ENCODE measurements at places on chromosomes 1 and 21.

DNA sequence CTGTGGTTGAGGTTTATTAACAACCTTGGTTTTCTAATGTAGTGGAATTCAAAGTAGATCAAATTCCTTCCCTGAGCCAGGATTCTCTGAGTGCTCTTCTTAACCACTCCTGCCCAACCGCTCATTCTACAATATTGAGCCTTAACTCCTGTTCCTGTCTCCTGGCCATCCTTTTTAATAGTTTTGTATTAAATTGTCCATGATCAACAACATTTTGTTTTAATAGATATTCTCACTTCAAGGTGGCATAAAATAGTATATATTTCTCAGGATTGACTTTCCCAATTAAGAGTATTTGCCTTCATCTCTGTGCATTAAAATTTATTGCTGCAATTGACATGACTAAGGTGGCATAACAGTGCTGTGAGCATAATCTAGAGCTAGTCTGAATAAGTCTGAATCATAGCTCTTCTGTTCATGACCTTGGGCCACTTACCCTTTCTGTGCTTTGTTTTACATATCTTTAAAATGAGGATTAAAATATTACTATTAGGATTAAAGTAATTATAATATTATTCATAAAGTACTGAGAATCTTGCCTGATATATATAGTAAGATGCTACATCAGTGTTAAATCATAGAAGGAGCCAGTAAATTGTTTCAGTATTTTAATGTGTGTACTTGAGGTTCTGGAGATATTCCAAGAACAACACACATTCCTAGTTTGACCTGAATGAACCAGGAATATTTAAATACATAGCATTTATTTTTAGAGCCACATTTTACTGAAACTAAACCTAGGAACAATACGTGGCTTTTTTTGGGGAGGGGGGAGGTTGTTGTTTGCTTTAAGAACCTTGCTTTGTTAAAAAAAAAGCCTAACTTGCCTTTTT, 76.4 kb downstream of the ADGRL2 start:
- no peak for DNase-seq

DNA sequence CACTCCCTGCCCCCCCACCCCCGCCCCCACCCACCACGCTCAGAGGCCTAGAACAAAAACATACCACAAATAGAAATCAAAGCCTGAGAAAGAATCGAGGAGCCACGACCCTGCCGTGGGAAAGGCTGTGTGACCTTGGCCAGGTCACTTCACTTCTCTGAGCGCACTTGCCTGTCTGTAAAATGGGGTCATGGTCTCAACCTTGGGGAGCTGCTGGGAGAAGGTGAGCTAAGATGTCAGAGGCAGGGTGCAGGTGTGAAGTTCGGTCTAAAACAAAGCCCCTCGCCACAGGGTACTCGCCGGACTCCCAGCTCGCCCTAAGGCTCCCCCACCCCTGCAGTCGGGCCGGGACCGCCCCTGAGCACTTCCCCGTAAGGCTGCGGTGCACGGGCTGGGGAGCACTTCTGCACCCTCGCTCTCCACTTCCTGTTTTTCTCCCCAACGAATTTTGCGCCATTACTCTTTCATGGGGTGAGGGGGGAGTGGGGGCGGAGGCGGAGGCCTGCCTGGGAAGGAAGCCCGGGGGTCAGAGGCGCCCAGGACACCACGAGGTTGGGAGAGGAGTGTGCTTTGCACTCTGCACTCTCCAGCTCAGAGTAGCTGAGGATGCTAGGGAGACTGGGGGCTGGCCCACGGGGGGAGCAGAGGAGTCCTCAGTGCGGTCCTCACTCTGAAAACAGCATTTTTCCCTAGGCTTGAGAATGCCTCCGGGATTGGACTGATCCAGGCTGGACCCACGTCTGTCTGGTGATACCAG, 21.9 kb upstream of the PIK3CD start:
- peak; percentile 42 for DNase-seq

GRCh38 chr1:190377294-190377693, 100.4 kb downstream of the BRINP3 start:
- no peak for DNase-seq

DNA sequence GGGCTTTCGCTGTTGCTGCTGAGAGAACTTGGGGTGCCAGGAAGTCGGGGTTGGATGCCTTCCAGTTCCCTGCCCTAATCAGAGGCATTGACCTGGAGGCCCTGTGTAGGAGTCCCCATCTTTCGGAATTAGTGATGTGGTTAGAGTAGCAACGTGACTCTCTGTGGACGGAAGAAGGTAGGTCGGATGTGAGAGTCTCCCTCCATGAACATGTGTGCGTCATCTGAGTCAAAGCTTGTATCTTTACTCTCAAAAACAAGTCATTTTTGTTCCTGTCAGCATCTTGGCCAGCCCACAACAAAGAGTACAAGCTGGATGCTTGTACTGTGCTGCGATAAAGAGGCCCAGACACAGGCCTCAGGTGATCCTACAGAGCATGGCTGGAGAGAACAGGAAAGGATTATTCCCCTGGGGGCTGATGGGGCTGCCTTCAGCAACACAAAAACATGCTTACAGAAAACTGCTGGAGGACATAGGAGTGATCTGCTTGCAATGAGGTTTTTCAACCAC, 31.0 kb upstream of the IL10 start:
- peak; percentile 47 for DNase-seq

- peak; percentile 29 for DNase-seq
Observed at GRCh38 chr1:228101994-228102790, 933 bp downstream of the C1orf35 start.

- DNase-seq, result no peak
Observed at GRCh38 chr1:36251794-36252481, 27.7 kb downstream of the THRAP3 start.

DNA sequence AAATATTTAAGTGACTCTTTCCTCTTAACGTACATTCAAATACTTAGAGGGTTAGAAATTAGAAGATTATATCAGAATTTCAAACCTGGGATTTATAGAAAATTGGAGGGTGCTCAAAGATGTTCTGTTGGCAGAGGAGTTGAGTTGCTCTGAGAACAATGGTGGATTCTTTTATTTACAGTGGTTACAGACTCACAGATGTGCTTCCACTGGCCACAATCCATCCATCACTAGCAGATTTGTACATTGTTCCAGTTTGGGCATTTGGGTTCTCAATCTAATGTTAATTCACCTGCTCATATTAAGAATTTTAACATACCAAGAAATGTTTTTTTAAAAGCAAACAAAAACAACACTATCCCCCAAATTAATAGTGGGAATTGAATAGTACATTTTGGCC, 23.5 kb downstream of the DNAJC6 start:
- DNase-seq, result no peak

DNA sequence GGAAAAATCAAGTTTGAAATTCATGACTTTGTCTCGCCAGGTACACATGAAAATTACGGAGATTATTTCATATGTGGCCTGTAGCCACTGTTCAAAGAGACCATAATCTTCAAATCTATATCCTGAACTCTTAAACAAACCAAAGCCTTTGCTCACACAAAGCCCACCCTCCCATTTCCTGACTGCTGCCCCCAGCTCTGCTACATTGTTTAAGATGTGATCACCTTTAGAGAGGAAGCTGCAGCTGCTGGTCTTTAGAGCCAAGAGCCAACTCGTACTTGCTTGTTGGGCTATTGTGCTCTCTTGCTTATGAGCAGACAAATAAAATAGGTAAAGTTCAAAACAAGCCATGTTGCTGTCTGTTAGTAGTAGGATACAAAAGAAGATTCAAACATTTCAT, 71.9 kb downstream of the DTL start:
- no peak for DNase-seq

DNA sequence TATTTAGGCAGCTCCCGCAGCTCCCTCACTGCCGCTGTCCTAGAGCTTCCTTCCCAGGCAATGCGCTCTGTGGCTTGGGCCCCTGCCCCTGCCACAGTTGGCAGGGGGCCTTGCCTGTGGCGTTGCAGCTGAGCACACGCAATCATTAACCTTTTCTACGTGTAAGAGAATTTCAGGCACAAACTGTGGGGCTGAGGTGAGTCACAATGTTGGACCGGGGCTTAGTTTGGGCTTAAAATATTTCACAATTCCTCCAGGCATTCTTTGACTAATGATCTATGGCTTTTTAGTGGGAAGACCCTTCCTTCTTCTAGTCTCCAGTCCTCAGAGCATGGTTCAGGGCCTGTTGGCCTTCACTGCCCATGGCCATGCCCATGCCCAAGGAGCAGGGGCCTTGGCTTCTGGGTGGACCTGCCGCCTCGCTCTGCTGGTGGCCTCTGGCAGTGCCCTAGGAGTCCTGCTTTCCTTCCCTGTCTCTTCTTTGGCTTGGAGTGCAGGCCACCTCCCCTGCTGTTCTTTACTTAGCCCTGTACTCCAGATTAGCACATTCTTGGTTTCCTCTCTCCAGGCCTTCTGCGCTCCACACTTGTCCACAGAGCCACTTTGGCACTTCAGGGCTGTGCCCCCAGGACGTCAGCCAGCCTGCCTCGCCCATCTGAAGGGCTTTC, 39.2 kb downstream of the MAPKAPK2 start:
- no peak for DNase-seq

GRCh38 chr1:85289207-85289847, 12.9 kb upstream of the BCL10 start:
- DNase-seq, result no peak

- no peak for DNase-seq
Observed at GRCh38 chr1:192448026-192448578, 127.5 kb upstream of the RGS1 start.

DNA sequence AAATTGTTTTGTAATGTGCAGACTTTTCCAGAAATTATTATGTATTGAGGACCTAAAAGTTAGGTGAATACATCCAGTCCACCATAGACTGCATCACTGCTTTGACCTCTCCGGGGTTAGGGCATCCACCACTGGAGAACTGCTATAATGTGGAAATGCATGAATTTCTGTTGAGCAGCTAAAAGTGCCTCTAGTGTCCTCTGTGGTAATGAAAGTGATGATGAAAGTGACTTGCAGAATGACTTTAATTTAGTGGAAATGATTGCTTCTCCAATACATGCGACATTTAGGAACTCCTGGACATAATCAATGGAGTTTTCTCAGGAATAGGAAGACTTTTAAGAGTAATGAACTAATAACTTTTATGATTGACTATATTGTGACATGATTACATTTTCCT, 170.8 kb downstream of the LBR start:
- DNase-seq, result no peak

DNA sequence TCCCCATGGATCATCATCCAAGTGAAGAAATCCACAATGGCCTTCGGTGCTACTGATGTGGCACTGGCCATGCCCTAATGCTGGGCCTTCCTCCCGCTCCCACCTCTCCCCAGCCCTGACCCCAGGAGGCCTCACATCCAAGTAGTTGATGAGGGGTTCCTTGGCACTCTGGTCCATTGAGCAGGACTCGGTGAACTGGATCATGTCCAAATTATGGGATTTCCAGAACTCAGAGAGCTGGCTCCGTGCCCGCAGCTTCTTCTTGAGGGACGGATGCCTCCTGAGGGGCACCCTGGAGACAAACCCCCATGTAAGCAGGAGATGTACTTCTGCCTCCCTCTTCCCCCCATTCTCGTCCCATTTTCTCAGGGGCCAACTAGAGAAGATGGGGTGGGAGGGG, 929 bp downstream of the CTSE start:
- DNase-seq, result no peak

DNA sequence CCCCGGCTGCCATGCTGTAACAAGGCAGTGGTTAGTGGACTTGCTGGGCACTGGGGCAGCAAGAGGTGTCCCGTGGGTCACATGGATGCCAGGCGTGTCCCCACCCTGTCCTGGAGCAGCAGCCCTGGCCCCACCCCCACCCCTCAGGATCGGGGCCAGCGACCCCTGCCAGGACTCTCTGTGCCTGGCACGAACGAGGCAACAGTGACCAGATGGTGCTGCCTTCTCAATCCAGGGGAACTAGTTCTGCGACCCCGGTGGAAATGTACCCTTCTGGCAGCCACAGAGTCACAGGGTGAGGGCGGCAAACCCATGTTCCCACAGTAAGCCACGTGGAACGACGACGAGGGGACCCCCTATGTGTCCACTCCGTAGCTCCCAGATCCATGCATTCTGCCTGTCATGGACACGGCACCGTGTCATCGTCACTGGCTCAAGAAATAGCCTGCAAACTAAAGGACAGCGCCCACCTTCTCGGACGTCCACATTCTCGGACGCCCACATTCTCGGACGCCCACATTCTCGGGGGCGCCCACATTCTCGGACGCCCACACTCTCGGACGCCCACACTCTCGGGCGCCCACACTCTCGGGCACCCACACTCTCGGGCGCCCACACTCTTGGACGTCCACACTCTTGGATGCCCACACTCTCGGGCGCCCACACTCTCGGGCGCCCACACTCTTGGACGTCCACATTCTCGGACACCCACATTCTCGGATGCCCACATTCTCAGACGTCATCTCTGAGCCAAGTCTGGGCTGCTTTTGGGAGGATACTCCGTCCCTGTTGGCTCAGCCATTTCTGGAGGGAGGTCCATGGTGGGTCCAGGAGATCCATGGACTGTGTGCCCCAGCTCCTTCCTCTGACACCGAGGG, 19.6 kb upstream of the ACTRT2 start:
- DNase-seq, result no peak

DNA sequence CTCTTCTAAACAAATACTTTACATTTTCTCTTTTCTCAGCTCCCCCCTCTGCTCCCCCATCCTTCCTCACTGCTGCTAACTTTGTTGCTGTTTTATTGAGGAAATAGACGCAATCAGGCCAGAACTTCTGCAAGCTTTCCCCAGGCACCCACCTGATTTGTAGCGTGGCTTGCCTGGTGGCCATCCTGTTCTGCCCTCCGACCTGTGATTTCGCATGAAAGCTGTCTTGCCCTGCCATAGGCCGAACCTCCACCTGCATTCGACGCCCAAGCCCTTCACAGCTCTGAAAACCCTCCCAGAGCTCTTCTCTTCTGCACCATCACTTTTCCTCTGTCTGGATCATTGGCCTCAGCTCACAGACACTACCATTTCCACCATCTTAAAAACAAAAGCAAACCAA, 100.6 kb downstream of the PLPP3 start:
- no peak for DNase-seq

GRCh38 chr1:180816132-180816531, 96.6 kb upstream of the KIAA1614 start:
- no peak for DNase-seq

DNA sequence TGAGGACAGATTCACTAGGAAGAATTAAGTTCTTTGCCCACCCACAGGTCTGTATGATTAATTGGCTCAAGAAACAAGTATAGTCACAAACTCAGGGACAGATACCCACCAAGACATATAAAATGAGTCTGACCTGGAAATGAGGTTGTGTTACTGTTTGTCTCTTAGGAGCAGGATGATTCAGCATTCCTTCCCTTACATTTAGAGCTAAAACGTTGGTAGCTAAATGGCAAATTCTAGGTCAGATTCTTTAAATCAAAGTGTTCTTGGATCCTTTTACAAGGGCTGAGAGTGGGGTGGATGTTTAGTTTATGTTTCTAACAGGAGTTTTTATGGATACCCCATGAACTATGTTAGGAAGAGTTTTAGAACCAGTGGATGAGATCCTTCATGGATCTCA, 4.7 kb downstream of the RIMKLA start:
- DNase-seq, result no peak

Data from stimulated activated CD4-positive, alpha-beta T cell treated with anti-CD3 and anti-CD28 coated beads, TNF-alpha, amount 100 ng/mL, for 1 hour (primary cell).